ENCODE measurements at places on chromosomes 2 and 18.
A peak's percentile ranks its signal among the peaks of the same experiment; 100 is the strongest.

DNA sequence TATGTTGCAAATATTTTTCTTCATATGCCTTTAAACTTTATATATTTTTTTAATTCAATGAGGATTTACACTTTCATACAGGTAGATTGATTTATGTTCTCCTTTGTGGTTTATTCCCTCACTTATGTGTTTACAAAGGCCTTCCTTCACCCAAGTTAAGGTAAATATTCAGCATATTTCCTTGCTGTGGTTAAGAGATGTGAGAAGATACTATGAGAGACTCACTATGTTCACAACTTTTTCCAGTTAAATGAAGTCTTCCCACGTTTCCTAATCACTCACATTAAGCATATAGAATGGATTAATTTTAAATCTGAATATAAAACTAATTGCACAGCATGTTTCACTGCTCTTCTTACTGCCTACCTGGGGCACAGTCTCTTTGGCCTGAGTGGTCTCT is 597 bp downstream of the PECR start:
- no peak for DNase-seq

- no peak for DNase-seq
Measured at GRCh38 chr2:178330175-178331017, 120.6 kb downstream of the PRKRA start.

GRCh38 chr2:88667219-88667618 is 24.3 kb upstream of the RPIA start:
- DNase-seq = no peak

- no peak for DNase-seq
Measured at GRCh38 chr2:50438259-50438658, 593.7 kb downstream of the NRXN1 start.

GRCh38 chr2:10481055-10481665 is 33.0 kb upstream of the ODC1 start:
- DNase-seq = no peak

DNA sequence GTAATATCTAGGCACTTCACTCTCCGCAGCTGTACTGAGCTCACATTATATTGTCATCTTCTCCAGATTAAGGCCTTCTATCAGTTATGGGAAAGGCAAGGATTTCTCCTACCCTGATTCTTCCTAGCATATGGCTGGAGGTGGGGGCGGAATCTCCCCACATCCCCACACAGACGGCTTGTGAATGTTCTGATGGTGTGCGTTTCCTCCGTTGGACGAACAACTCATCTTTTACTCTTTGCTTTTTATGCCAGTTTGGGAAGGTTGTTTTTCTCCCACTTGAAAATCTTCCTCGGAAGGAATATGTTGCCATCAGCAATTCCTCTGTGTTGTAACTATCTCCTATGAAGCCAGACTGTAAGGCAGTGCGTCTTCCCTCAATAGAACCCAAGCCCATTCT is 24.3 kb downstream of the KLHL29 start:
- DNase-seq = no peak

GRCh38 chr2:72576459-72576858 is 249.4 kb downstream of the EXOC6B start:
- no peak for DNase-seq

- no peak for DNase-seq
Measured at GRCh38 chr2:149744865-149745264, 157.3 kb upstream of the MMADHC start.

DNA sequence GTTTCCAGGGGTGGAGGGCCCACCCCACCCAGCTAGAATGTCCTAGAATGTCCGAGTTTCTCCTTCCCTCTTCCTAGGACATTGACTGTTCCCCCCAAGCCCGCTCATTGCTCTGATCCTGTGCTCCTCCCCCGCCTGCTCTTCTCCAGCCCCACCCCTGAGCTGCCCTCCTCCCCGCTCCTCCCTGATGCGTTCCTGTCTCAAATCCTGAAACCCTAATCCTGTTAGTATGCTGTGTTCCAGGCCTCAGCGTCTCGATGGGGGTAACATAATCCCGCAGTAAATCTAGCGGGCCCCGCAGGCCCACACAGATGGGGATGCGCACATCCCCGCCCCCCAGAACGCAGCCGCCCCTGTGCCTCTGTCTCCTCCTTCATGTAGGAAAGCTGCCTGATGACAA is 51.3 kb downstream of the NRP2 start:
- peak; percentile 68 for DNase-seq

DNA sequence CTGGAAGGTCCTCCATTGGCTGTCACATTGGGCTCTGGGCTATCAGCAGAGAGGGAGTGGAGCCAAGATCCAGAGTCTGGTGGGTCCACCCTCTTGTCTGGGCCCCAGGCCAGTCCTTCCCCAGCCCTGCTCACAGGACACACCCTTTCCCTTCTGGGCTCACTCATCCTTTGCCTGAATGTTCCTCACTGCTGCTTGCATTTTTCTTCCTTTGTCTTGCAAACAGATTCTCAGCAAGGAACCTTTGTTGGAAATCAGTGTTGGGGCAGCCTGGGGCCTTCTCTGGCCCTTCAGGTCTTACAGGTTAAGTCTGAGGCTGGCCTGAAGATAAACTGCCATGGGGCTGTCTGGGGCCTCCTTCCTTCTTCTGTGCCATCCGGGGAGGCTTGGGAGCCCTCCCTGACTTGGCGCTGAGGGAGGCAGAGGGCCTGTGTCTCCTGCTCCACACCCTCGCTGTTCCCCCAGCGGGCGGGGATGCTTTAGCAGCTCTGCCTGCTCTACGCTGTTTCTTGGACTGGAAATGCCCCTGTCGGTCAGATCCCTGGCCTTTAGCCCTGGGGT is 11.5 kb upstream of the CELF4 start:
- DNase-seq = no peak

DNA sequence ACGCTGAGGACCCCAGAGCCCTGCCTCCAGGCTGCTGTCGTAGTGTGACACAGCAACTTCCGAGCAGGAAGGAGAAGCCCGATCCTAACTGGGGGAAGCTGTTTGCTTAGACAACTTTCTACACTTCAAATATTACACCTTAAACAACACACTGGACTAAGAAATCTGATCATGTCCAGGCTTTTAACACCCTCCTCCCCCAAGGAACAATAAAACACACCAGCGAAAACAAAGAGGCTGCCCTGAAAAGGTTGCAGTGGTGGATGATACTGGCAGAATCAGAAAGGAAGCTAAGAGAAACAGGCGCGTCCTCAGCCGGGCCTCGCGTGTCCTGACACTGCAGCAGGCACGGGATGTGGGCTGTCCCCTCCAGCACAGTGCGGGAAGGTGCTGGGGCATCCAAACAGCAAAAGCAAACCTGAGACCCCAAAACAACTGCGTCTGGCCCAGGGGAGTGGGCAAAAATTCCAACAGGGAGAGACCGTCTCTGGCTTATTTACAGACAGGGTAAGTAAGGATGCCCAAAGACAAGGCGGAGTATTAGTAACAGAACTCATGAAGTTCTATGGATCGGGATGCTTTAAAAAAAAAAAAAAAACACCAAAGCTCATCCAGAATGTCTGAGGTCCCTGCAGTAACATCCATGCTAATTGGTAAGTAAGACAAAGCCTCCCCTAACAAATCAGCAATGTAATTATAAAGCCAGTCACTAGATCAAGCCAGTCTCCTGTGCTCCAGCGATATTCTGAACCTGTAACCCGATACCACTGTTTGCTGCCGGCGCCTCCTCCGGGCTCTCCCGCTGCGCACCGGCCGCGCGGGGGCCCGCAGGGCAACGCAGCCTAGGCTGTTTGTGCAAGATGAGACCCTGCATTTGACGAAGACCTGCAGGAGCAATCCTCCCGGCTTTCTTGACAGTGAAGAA is 9.0 kb downstream of the SERTAD2 start:
- no peak for DNase-seq

- DNase-seq = no peak
Measured at GRCh38 chr2:61538920-61539520, 864 bp upstream of the XPO1 start.

- DNase-seq = no peak
Measured at GRCh38 chr2:234158812-234159211, 108.3 kb downstream of the SPP2 start.

DNA sequence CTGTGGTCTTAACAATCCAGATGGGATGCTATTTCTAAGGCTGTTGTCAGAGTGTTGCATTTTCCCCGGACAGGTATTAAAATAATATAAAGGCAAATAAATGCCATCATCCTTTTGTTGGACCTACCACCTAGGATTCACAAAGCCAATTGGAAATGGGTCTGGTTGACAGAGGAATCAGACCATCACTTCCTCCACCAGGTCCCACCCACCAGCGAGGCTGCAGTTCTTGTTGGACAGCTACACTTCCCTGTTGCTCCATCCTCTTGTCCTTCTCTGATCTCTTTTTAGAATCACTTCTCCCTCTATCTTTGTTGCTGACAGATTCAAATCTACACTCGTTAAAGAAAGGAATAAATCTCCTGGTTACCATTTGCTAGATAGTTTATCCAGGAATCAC is 1.1 kb downstream of the TMEM169 start:
- no peak for DNase-seq

DNA sequence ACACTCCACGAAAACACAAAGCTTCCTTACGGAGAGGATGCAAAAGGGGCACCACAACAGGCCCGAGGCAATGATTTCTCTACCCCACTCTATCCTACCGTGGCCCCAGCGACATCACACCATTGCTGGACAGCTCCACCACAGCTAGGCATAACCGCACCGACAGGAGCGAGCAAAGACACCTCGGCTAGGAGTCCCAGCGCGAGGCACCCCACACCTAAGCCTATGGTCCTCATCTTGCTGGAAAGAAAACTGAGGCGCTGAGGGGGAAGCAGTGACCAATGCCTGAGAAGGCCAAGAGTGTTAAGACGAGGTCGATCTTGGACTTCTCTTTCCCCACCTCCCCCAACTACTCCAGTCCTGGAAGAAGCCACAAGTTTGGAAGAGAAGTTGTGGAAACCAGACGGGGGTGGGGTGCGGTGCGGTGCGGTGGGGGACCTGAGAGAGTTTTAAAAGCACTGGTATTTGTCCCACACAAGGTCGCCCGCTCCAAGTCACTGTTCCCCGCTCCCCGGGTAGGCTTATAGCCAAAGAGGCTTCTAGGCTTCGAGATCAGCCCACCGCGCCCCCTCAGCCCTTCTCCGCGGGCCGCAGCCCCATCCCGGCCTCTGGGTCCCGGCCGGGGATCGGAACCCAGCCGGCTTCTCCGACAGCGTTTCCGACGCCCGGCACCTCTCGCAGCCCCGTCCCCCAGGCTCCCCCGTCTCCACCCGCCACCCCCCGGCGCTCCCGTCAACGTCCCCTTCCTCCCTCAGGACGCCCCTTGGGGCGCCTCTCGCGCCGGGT is 766 bp downstream of the PDE6D start:
- no peak for DNase-seq

DNA sequence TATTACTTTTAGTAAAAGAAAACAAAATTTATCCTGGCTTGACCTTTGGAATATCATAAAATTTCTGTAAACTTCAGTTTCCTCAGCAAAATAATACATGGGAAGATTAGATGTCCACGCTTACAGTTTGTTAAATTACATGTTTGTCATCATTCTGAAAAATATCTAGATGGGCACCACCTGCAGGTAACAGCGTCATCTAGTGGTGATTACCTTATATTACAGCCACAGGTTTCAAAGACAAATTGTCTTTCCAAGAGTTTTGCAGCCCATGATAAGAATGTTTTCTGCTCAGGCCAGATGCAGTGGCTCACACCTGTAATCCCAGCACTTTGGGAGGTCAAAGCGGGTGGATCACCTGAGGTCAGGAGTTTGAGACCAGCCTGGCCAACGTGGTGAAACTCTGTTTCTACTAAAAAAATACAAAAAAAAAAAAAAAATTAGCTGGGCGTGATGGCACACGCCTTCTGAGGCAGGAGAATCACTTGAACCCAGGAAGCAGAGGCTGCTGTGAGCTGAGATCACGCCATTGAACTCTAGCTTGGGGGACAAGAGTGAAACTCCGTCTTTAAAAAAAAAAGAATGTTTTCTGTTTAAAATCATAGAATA is 96.3 kb upstream of the RASGRP3 start:
- no peak for DNase-seq

GRCh38 chr2:231581328-231581727 is 11.3 kb upstream of the TEX44 start:
- no peak for DNase-seq

DNA sequence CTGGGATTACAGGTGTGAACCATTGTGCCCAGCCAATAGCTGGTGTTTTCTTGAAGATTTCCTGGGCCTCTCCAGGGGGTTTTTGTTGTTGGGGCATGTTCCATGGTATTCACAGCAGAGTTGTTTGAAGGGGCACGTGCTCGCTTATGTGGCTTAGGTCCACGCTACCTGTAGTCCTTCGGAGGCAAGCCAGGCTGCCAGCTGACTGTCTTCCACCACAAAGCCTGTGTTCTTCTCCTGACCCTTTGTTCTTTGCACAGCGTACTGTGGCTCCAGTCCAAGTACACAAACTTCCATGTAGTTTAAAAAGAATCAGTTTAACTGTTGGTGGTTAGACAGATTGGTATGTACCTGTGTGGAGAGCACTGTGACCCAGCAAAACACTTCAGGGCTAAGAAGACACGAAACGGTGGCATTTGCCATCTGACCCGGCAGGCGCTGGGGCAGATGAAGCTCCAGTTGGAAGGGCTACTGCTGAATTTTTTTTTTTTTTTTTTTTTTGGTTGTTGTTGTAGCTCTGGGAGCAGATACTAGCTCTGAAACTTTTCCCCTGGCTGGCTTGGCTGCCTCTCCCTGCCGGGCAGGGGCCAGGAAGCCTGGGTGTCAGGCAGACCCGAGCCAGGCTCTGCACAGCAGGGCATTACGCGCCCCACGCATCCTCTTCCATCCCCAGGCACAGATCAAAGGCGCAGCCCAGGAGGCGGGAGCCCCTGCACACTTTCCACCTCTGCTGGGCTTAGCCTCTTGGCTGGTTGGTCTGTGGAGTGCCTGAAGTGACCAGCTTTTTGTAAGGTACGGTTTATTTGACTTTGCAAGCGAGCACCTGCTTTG is 5.7 kb downstream of the GREB1 start:
- DNase-seq = no peak

- no peak for DNase-seq
Measured at GRCh38 chr2:150120326-150120955, 367.0 kb downstream of the RND3 start.

GRCh38 chr2:40719414-40719813 is 267.5 kb upstream of the SLC8A1 start:
- DNase-seq = no peak

DNA sequence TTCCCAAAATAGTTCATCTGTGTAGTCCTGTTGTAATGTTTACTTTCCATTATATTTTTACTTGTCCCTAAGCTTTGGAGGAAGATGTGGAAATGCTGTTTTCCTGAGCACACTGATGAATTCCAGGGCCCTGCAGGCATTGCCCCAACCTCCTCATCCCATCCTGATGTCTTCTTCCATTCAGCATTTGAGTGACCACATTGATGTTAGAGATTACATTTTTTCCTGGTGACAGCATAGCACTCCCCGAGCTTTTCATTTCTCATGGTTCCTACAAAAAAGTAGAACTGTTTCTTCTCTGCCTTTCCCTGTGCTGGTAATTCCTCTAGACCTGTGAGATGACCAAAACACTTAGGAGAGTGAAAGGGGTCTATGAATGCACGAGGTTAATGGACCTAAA is 4.8 kb downstream of the IL36A start:
- no peak for DNase-seq

DNA sequence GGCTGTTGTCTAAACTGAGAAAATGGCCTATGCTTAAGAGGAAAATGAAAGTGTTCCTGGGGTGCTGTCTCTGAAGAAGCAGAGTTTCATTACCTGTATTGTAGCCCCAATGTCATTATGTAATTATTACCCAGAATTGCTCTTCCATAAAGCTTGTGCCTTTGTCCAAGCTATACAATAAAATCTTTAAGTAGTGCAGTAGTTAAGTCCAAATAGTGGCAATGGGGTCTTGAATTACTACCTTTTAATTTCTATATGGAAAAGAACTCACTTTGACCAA is 13.8 kb upstream of the ALLC start:
- no peak for DNase-seq
